Cortex of kidney (tissue), 1 donor: ENCODE measurements at places on chromosomes 6 and 20.

- DNase-seq, result no peak
Observed at GRCh38 chr20:12058216-12058615, 140.5 kb downstream of the BTBD3 start.

DNA sequence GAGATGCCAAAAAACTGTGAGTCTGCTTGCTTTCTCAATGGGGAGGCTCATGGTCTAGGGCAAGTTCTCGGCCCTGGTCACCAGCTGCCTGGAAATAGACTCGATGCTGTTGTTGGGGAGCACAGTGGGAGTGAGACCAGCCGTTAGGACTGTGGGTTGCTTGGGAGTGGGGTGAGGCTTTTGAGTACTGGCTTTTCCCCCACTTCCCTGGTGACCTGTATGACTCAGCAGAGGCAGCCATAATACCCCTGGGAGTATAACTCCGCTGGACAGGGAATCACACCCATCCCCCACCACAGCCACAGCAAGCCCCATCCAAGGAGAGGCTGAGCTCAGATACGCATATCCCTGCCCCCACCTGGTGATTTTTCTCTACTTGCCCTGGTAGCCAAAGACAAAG is 48.9 kb upstream of the OGFRL1 start:
- no peak for DNase-seq

GRCh38 chr6:73657201-73657600 is 3.4 kb upstream of the SLC17A5 start:
- DNase-seq, result no peak

DNA sequence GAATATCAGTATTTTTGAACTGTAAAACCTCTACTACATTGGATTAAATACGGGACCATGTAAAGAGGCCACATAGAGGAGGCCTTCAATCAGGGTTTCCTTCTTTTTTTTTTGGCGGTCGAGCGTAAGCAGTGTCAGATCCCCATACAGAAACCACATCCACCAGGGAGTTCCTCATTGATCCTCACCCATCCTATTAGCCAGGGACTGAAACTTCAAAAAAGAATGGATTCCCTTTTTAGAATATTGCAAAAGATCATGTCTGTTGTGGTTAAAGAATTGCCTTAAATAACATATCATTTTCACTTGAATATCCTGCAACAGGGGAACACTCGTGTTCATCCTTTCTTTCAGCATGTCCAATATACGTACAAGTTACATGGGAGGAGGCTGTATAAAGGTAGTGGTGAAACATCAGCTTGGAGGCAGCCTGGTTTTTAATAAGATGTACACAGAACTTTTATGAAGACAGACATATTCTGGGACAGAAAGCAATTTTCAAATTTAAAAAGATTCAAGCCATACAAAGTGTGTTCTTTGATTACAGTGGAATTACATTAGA is 96.1 kb downstream of the PPP1R14C start:
- no peak for DNase-seq

GRCh38 chr6:109513571-109514071 is 30.6 kb upstream of the ZBTB24 start:
- no peak for DNase-seq

DNA sequence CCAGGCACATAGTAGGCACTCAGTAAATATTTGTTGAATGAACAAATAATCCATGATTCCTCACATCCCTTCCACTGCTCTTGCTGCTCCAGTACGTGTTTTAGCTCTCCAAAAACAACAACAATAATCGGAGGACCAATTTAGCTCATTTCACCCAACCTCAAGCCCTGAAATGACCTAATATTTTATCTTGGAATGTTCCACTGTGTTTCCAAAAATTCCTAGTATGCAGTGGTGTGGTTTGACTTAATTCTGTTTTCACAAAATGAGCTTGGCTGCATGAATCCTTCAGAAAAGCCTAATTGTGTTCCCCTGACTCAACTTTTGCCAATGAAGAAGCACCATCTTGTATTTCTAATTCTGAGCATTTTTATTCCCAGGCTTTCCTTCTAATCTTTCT is 168.0 kb upstream of the PHACTR1 start:
- DNase-seq, result no peak

DNA sequence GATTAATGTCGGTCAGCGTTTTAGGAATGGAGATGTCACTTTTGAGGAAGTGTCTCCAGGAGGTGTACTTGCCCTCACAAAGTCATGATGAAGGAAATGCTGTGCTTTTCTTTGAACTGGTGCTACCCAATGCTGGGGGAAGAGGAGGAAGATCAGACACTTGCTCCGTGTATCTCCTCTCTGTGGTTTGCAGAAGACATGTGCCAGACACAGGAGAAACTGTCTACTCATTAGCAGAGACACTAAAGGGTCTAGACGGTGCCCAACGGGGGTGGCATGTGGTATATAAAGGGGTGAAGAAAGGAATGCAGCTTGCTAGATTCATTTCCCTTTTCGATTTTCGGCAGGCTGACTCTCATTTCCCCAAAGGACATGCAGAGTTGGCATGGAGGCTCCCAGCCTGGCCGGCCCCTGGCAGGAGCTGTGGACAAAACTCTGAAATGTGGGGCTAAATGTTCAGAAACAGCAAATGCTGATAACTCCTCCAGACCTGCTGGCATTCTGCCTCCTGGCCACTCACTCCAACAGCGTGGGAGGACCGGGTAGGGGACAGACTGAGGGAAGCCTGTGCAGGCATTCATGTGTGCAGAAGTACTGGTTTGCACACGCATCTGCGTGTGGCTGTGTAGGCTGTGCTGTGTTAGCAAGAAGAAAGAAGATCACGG is 59.6 kb upstream of the QKI start:
- DNase-seq, result no peak

DNA sequence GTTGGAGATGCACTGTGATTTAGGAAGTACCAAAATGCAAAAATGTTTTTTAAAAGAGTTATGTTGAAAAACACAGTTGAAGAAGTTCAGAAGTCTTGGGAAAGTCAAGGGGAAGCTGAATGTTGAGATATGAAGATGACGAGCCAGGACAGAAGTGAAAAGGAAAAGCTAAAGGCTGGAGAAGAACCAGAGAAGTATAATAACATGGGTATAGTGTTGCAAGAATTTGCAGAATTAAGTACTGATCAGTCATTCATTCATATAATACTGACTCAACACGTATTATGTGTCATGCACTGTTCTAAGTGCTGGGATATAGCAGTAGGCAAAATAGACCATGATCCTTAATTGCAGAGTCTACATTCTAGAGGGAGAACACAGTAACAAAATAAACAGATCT is 432.8 kb downstream of the CDC5L start:
- DNase-seq, result no peak

GRCh38 chr6:137486416-137486815 is 7.8 kb downstream of the OLIG3 start:
- DNase-seq, result no peak

GRCh38 chr6:45786355-45786781 is 229.3 kb downstream of the CLIC5 start:
- no peak for DNase-seq

DNA sequence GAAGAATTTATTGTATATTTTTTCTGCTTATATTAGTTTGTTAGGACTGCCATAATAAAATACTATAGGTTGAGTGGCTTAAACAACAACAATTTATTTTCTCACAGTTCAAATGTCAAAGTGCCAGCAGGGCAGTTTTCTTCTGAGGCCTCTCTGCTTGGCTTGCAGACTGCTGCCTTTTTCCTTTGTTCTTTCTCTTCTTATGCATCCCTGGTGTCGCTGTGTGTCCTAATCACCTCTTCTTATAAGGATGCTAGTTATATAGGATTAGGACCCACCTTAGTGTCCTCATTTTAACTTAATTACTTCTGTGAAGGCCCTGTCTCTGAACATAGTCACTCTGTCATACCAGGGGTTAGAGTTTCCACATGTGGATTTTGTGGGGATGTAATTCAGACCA is 354.4 kb downstream of the NKAIN2 start:
- no peak for DNase-seq

GRCh38 chr6:87344731-87345130 is at the start of gene C6orf163:
Gene C6orf163 (plus strand): TSS chr6:87344813. CDS start chr6:87345100, 287 bp downstream.
- no peak for DNase-seq

DNA sequence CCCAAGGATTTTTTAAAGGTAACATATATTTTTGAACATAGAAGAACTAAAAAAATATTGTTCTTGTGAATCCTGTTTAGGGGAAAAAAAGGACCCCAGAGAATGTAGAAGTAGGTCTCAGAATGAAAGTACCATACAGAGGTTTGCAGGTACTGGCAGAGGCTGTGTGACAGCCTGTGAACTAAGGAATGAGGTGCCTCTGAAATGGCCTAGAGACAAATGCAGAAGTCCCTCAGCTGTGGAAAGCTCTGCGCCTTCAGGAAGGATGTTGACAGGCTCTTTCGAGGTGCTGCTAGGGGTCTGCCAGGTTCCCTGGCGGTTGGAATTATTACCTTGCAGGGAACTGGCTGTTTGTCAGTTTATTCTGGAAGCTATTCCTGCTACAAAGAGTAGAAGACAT is 8.6 kb upstream of the TUBB2B start:
- DNase-seq, result no peak

DNA sequence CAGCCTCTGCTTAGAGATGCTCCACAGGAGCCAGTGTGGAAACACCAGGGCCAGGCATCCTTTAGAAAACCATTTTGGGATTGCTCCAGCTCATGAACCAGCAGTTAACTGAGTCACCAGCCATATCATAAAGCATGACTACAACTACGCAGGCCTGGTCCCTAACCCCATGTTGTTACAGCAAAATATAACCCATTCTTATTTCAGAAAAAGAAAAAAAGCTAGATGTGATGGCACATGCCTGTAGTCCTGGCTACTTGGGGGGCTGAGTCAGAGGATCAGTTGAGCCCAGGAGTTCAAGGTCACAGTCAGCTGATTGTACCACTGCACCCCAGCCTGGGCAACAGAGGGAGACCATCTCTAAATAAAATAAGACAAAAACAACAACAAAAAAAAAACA is 36.8 kb downstream of the C6orf15 start:
- DNase-seq, result no peak

DNA sequence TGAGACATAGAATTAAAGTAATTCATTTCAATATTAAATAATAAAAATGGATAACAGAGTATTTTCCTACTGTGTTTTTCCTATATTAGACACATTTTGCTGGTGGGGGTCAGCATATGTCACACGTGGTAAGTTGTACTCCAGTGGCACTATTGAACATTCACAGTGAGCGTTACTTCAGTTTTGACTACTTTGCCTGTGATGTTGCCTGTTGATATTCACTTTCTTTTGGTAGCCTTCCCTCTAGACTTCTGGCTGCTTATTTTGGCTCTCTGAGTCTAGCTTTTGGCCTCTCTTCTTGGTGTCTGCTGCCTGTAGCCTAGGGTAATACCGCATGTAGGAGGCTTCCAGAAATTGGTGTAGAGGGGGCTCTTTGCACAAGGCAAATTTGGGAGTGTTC is 64.4 kb upstream of the TFB1M start:
- DNase-seq, result no peak

- DNase-seq, result no peak
Observed at GRCh38 chr6:13431861-13432465, 55.4 kb downstream of the GFOD1 start.

DNA sequence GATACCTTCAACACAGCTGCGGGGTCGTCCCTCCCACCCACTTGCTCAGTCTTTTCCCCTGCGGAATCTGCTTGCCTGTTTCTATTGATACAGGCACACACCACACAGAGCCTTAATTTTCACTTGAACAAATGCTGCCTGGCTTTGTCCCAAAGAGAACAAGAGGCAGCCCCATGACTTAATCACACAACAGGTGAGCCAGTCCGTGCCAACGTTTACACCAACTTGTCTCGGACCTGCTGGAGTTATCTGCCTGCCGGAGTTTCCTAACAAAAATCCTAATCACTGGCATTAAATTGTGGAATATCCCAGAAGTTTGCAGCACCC is 186.8 kb upstream of the RREB1 start:
- no peak for DNase-seq

DNA sequence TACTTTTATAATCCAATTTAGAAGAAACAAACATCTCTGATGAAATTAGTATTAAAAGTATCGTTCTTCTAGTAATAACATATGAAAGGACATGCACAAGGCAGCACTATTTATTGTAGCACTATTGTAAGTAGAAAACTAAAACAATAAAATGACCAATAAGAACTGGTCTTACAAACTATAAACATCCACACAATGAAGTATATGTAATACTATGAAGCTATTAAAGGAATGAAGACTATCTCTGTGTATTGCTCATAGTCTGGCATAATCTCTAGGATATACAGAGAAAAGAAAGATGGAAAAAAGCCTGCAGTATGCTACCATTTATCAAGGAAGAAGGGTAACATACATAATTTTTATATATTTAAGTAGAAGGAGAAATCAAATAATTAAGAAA is 16.7 kb downstream of the LCA5 start:
- DNase-seq, result no peak

DNA sequence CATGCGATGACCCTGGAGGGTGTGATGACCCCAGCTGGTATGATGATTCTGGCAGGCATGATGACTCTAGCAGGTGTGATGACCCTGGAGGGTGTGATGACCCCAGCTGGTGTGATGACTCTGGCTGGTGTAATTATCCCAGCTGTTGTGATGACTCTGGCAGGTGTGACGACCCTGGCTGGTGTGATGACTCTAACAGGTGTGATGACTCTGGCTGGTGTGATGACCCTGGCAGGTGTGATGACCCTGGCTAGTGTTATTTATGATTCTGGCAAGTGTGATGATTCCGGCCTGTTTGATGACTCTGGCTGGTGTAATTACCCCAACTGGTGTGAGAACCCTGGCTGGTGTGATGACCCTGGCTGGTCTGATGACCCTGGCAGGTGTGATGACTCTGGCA is 427.2 kb downstream of the QKI start:
- no peak for DNase-seq

GRCh38 chr6:95321126-95321525 is 256.2 kb upstream of the MANEA start:
- no peak for DNase-seq

DNA sequence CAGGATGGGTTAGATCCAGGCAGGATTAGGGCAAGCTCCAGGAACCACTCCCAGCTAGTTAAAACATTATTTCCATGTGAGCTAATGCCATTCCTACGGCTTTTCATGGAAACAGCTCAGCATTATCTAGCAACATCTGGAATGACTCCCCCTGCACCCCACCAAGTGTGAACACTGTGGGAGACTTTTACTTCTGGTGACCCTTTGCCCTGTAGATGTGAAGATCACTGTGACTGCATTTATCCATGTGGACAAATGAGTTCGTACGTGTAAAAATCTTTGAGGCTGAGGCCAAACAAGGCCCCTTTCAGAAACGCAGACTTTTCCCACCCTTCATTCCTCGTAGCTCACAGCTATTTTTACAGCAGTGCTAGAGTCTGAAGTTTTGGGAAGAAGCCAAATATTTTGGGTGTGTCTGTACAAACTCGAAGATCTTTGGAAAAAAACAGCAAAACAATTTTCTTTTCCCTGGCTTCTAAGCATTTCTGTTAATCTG is 221.8 kb upstream of the SOX4 start:
- DNase-seq, result no peak

DNA sequence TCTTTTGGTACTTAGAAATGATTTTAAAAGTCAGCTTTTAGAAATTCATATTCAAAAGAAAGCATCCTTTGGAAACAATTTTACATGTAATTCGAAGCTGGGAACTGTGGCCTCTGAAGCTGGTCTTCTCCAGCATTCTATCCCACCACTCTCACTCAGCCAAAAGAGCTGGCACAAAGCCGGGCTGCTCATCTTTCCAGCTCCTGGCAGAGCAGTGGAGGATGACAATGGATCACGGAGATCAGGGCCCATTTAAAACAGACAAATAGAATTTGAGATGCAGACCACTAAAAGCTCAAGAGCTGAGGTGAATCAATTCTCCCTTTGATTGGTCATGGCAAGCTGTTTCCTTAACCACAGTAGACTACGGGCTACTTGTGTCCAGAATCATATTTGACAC is 60.6 kb downstream of the OTOR start:
- DNase-seq, result no peak
